Stimulated activated CD8-positive, alpha-beta memory T cell treated with anti-CD3 and anti-CD28 coated beads, Interleukin-7, amount 100 ng/mL, for 1 hour (primary cell): ENCODE measurements at places on chromosomes 11 and 22.

DNA sequence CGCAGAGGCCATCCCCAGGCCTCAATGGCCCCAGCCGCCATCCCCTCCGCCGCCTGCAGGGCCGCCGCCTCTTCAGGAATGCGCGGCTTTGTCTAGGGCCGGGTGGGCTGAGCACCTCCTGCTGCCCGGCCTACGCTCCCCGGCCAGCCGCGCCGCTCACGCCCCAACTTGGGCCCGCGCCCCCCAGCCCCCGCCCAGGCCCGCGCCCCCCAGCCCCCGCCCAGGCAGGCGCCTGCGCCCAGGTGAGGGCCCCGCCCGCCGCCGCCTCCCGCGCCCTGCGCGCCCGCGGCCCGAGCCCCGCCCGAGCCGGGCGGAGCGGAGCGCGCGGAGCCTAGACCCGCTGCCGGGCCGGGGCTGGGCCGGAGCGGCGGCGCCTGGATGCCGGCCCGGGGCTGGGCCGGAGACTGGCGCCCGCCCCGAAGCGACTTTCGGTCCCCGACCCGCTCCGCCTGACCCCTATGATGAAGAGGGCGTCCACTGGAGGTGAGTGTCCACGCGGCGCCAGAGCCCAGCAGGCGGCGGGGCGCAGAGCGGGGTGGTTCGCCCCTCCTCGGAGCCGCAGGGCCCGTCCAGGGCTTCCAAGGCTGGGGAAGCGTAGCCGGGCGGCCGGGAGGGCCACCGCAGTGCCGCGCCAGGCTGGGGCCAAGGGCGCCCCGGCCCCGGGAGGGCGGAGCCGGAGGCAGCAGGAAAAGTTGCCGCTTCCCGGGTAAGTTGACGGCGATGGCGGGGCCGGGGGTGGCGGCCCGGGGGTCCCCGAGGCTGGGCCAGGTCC, 34.3 kb upstream of the PRODH start:
- no peak for DNase-seq

GRCh38 chr11:104654181-104654813, 244.0 kb downstream of the CASP12 start:
- DNase-seq: no peak

- DNase-seq: no peak
Observed at GRCh38 chr22:48135592-48135991, 1373.1 kb downstream of the TBC1D22A start.

DNA sequence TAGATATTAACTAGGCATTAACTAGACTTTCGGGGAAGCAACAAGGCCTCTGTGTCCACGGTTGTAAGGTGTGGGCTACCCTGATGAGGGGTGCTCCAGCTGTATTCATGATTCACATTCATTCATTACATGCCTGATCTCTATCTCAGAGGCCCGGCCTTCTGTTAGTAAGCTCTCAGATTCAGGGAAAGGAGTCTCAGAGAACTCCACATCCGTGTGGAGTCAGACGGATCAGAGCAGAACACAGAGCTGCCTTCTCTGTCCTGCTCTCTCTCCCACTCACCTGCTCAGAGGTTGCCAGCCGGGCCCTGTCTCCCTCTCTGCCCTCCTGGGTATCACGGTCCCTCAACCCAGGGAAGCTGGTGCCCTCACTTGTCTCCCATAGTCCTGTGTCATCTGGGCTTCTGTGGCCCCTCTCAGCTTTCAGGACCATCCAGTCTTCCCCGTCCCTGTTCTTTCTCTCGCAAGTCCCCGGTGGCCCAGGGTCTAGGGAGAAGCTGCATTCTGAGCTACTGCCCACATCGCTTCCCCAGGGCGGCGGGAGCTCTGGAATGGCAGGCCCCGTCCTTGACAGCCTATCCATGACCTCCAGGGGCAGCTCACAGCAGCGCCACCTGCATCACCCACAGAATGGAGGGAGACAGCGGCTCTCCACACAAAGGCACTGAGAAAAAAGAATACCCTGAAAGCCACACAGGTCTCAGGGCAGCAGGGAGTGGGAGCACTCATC, 4.3 kb downstream of the TP53AIP1 start:
- DNase-seq: no peak

GRCh38 chr11:11481371-11481770, 128.3 kb upstream of the CSNK2A3 start:
- no peak for DNase-seq

DNA sequence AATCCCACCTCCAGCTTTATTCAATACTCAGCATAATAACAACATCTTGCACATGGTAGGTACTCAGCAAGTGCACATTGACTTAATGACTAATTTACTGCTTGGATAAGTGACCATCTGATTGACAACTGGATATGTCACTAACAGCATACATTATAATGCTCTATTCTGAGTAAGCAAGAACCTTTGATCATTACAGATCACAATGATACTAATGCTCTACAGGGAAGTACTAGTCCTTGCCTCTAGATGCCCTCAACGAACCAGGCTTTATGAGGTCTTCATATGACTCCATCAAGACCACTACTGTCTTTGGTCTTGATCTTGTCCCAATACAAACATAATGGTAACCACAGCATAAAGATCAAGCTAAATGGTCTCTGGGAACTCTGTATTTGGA, 167.6 kb upstream of the MTMR2 start:
- DNase-seq: no peak

- DNase-seq: no peak
Observed at GRCh38 chr11:116862185-116862584, 24.8 kb upstream of the APOA1 start.

GRCh38 chr11:35747668-35748067, 85.1 kb downstream of the TRIM44 start:
- DNase-seq: no peak

- no peak for DNase-seq
Observed at GRCh38 chr11:109845437-109845836, 247.8 kb upstream of the ZC3H12C start.

DNA sequence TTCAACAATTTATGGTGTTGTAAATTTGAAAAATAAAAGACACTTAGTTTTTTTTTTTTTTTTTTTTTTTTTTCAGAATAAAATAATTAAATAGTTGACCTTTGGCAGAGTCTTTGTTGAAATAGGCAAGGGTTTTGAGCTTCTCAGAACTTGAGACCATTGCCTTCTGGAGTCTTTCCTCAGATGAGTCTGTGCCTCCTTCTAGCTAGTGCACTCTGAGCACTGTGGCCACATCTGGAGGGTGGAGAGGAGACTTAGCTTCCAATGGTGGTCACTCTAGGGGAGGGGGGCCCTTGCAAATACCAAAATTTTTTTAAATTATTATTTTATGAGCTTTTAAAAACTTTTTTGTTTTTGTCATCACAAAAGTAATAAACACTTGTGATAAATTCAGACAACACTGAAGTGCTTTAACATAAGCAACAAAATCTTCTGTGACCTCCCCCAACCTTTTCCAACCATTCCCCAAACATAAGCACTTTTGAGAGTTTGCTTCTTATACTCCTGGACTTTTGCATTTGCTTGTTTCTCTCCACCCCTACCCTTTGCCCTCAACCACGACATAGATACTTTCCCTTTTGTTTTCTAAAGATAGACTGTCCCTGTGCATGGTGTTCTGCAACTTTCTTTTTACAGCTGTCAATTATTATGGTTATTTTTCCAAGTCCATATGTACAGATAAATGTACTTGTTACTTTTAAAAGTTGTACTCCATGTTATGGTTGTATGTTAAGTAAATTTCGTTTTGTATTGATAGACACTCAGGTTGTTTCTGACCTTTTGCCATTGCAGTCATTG, 41.1 kb downstream of the BMAL1 start:
- no peak for DNase-seq

GRCh38 chr11:93740031-93740729, 1.1 kb downstream of the TAF1D start:
- no peak for DNase-seq

DNA sequence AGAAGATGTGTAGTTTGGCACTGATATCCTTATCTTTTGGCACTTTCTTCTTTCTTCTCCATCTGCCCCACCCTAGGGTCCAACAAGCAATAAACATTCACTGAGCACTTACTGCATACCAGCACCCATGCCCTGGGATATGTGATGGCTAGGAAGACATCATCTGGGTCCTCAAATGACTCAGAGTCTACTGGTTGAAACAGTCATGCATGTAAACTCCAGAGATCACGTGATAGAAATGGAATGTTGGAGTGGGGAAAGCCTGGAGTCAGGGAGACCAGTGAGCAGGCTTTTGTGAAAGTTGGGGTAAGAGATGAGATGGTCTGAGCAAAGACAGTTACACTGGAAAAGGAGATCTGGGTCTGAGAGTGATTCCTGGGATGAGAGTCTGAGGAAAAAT, 724.9 kb upstream of the TENM4 start:
- DNase-seq: no peak

DNA sequence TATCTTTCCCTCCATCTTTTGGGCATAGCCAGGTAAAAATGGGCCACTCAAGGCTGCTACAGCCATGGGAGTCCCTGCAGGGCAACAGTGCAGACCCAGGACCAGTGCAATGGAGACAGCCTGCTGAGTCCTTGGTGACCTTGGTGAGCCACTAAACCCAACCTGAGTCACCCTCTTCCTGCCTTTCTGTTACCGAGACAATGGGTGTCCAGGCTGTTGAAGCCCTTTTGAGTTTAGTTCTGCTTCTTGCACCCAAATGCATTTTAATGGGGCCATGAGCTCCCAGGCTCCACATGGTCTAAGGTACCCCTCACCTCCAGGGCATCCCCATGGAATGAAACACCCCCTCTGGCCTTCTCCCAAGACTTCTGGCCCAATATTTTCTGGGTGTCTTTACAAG, 874 bp upstream of the PLAAT4 start:
- DNase-seq: no peak

GRCh38 chr11:116723511-116723910, 49.3 kb downstream of the BUD13 start:
- no peak for DNase-seq

GRCh38 chr11:94780432-94780831, 12.3 kb downstream of the AMOTL1 start:
- DNase-seq: no peak

DNA sequence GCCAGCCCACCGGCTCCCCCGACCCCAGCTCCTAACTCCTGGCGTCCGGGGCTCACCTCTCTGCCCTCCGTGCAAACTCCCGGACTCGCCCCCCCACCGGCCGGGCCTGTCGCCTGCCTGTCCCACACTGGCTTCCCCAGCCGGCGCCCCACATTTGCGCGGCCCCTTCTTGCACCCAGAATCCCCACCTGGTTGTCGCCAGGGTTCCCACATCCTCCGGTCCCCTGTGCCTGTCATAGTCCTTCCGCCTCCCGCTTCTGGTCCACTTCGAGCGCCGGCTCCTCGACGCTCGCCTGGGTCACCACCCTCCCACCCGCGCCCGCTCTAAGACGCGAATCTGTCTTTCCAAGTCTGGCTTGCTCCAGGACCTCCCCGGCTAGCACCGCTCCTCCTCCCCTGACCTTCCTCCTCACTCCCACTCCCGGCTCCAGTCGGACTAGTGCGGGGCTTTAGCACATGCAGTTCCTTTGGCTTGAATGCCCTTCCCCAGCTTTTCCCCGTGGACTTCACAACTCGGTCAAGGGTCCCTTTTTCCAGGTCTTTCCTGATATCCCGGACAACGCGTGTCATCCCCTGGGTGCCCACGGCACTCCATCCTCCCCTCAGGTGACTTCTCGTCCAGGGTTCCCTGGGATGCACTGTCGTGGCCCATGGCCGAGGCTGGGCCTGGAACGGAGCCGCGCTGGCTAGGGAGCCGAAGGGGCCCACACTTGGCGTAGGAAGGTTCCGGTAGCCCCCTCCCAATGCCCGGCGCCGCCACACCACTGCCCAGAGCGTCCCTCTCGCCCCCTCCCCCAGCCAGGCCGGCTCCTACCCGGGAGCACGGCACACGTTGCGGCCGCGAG, 635 bp downstream of the SCARF2 start:
- no peak for DNase-seq

GRCh38 chr22:30829901-30830550, 135.4 kb downstream of the OSBP2 start:
- no peak for DNase-seq

DNA sequence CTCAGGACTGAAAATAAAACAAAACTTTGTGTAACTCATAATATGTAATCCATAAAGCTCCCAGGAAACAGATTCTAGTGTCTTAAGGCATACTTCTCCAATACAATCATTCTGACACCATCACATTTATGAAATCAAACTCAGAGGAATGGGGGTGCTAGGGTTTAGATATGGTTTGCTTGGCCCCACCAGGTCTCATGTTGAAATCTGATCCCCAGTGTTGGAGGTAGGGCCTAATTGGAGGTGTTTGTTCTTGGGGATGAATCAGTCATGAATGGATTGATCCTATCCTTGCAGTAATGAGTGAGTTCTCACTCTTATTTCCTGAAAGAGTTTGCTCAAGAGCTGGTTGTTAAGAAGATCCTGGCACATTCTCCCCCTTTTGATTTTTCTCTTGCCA, 380.9 kb downstream of the ETS1 start:
- no peak for DNase-seq

DNA sequence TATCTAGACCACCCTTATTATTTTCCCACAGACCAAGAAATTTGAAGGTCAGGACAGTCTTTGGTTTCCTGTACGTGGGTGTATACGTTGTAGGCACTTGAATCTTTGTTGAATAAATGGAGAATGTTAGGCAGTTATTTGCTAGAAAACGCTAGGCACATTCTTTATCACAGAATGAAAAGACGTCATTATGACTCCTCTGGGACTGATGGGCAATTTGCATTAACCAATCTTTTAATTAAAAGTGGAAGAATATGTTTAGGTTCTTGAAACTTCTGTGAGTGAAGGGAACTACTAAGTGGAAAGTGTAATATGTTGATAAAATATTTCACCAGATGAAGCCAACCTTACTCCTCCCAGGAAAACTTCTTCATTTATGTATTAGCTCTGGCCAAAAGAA, 5.7 kb downstream of the CAT start:
- DNase-seq: no peak

GRCh38 chr11:108959105-108959761, 294.4 kb downstream of the DDX10 start:
- DNase-seq: no peak

GRCh38 chr11:96339706-96340554, 3.1 kb downstream of the MAML2 start:
- DNase-seq: no peak

GRCh38 chr11:15776366-15776765, 580.0 kb downstream of the SOX6 start:
- no peak for DNase-seq

GRCh38 chr11:9895006-9895405, 231.1 kb downstream of the SWAP70 start:
- DNase-seq: no peak

DNA sequence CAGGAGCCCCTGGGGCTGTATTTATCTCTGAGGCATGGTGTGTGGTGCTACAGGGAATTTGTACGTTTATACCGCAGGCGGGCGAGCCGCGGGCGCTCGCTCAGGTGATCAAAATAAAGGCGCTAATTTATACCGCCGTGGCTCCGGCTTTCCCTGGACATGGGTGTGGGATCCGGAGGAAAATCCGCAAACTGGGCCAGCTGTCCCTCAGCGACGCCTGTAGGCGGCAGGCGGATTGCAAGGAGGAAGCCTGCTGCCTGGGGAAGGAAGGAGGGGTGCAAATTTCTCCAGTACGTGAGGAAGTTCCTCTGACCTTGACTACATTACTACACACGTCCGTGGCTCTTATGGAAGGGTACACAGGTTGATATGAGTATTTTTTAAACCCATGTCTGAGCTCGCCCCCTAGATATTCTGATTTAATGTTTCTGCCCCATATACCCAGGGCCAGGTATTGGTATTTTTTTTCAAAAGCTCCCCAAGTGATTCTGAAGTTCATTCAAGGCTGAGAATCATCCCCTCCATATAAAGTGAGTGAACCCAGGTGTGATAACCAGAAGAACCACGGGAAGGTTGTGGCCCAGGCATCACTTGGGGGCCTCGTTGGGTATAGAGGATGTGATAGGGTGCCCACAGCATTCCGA, 2.8 kb downstream of the MYOD1 start:
- no peak for DNase-seq

GRCh38 chr11:26676641-26677040, 45.2 kb downstream of the SLC5A12 start:
- no peak for DNase-seq

GRCh38 chr11:64305691-64306562, 603 bp downstream of the ESRRA start:
- peak; percentile 43 for DNase-seq
